ENCODE measurements at places on chromosomes 5 and 9. TPM values are rescaled to one million over a fixed set of nuclear protein-coding genes. Genes with fewer than 3 reads are reported as not detected.

- DNase-seq: peak; percentile 12
These were observed 42.3 kb upstream of the JMY start for GRCh38 chr5:79193643-79194042.

Gene PDLIM7
- 27.7 TPM for polyA plus RNA-seq

Gene CCL28
- 11.6 TPM for polyA plus RNA-seq

GRCh38 chr5:10393491-10393890 is 40.0 kb downstream of the MARCHF6 start:
- DNase-seq: no peak

GRCh38 chr5:170448221-170448620 is 55.6 kb upstream of the KCNIP1 start:
- no peak for DNase-seq

DNA sequence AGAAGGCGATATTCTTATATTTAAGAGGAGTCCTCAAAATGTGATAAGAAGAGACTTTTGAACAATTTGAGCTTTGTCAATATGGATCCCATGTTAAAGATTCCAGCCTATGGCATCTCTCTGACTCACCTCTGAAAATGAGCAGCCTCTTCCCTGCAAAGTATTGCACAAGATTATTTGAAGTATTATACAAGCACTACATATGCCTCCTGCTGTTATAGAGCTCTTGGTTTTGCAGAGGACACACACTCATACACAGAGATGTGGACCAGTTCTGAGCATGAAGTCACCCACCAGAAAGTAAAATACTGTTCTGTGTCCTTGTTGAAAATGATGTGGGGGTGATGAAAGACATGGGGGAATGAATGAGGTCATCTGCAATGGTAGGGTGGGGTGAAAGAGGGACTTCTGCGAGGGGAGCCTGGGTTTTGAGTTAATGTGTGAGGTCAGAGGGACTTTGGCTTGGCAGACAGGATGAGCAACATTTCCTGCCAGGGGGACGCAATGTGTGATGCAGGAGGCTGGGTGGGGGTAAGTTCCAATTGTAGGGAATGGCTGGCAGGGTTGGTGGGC is 25.8 kb downstream of the FBXL7 start:
- no peak for DNase-seq

Gene PCA3
- polyA plus RNA-seq: 0.86 TPM

DNA sequence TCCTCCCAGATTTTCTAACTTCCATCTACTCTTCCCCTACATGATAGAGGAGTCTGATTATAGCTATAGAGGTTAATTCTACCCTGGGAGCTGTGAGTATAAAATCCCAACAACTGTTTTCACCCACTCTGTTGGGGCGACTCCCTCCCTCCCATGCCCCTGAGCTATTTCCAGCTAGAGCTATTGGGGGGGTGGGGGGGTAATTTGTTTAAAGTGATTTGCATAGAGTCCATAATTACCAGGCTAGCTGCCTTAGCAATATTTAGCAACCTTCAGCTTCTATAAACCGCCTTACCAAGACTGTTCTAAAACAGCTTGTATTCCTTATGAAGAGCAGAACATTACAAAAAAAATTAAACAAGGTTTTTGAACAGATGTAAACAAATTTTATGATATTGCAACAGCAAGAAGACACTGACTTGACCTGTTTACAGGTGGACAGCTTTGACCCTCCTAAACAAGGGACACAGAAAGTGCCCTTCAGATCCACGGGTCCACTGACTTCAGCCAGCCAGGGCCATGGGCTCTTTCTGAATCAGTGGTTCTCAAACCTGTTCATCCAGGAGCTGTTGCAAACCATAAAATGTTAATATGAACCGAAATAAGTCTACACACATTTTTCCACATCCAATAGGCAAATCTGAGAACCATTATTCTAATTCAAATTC is 98.2 kb downstream of the OTULIN start:
- DNase-seq: no peak

GRCh38 chr5:136308212-136308795 is 57.0 kb downstream of the TRPC7 start:
- no peak for DNase-seq

DNA sequence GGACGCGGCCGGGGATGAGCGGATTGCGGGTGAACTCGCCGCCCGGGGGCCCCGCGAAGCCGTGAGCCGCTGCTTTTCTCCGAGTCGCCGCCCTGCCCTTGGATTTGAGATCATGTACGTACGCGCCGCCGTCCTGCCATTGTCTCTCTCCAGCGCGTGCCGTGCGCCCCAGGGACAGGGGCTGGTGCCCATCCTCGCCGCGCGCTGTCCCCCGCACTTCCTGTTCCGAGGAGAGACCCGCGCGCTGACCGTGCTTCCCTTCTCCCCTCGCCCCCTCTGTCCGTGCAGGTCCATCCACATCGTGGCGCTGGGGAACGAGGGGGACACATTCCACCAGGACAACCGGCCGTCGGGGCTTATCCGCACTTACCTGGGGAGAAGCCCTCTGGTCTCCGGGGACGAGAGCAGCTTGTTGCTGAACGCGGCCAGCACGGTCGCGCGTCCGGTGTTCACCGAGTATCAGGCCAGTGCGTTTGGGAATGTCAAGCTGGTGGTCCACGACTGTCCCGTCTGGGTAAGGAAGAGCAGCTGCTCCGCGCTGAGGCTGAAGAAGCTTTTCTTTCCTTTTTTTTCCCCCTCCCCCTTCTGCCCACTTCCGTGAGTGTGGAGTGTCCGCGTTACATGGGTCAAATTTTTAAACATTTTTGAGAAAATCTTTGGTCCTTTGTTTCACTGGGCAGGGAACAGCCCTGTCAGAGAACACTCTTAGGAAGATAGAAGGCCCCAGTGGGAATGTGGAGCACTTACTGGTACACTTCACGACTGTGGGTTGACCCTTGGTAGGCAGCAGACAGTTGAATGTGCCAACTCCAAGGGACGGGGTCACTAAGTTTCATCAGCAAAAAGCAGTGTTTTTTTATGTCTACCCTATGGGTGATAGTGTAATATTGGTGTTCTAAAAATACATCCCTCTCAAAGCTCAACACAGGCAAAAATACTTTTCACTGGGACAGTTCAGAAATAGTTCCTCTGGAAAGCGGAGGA is 727 bp downstream of the RHOBTB3 start:
- DNase-seq: peak; percentile 49

DNA sequence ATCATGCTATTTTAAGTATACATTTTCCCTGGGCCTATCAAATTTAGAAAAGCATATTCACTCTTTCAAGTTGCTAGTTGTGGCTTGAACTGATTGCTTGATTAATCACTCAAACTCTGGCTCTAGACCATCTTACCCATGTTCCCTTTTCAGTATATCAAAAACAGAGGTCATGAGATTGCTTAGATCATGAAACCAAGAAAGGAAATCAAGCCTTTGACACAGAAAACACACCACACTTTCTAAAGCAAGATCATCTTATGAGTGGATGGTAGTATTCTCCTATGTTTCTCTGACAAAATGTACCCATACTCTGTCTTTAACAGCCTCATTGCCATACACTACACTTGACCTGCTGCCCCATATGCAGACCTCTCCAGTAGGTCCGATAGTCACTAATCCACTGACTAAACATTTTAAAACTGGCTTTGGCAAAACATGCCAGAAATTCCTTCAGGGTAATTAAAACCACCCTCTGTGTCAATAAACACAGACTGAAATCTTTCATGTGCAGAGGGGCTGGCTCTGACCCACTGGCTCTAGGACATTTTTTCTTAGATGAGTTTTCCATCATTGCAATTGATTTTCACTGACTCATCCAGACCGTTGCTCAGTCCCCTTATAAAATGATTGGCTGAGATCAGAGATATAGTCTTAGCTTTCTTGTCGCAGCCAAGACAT is 18.2 kb downstream of the PPP2R2B start:
- DNase-seq: no peak

DNA sequence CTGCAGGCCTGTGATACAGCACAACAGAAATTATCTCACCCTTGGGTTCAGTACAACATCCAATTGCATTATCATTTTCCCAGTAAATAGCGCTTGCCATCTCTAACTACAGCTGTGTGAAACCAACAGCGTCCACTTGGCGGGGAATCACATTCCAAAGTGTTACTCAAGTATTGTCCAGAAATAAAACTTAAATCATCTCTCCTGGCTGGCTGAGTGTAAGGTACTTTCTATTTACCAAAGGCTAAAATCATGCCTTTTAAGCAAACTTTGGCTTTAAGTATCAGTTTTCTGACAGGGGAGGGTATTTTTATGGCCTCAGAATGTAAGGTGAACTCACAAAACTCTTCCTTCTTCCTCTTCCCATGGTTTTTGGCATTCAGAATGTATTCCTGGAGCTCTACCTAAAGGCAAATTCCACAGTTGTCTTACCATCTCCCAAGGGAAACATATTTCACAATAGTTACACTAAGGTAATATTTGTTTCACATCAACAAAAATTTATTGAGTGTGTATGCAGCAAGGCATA is 205.6 kb upstream of the MPDZ start:
- no peak for DNase-seq

- DNase-seq: no peak
These were observed 43.6 kb downstream of the B4GALT1 start for GRCh38 chr9:33123407-33124031.

Gene PPP3R2
- polyA plus RNA-seq: not detected

DNA sequence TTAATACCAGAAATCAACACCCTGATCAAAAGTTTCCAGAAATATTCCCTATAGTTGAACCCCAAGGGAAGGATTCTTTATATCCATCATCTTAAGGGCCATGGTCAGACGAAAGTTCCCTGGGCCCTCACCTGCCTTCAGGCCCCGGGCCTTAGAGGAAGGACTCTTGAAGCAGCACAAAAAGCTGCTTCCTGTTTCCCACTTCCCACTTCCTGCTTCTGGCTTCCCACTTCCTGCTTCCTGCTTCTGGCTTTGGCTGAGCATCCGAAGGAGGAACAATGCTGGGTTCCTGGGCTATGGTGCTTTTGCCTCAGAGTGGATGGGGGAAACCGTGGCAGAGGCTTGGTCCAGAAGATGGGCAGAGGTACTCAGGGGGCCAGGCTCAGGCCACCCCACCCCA is 25.8 kb upstream of the DAP start:
- no peak for DNase-seq

DNA sequence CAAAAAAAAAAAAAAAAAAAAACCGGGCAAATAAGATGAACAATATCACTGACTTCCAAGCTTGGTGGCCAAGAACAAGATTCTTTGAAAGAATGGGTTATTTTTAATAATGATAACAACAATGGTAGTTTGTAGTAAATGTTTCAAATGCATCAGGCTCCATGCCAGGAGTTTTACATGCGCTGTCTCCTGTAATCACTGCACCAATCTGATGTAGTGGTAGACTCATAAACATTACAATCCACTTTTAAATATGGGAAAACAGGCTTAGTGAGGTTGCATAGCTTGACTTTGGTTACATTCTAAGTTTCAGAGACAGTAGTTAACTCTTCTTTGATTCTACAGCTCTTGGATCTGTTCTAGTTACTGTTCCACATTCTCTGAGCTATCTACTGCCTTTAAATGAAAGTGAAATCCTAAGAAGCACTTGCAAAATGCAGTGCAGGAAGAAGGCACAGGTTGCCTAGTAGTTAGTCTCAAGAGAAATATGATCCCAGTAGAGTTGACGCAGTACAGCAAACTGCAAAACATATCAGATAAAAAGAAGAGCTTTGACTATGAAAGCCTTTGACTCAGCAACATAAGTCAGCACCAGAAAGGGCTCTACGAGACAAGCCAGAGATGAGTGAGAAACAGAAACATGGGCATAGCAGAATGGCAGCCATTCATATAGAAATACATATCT is 62.1 kb downstream of the PDE4D start:
- DNase-seq: no peak

Gene HAPLN1
- 0.07 TPM for polyA plus RNA-seq

DNA sequence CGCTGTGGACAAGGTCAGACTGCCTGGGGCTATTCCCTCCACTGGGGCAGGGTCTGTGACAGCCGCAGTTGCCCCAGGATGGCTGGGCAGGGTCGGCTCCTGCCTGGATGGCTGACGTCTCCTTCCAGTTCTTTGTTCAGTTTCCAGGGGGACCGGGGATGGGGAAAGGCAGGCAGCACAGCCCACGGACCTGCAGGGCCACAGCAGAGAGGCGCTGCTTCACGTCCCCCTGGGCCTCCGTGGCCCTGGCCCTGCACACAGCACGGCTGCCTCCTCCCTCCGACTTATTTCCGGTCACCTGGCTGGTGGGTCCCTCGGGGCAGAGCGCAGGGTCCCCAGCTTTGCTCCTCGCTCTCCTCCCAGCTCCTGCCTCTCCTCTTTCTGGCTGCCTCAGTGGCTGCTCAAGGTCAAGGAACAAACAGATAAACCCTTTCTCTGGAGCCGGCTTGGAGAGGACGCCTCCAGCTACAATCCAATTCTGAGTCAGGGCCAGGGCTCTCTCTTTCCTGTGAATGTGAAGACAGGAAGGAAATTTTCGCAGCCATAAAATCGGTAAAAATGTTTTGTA is 169.7 kb downstream of the C9orf50 start:
- no peak for DNase-seq

DNA sequence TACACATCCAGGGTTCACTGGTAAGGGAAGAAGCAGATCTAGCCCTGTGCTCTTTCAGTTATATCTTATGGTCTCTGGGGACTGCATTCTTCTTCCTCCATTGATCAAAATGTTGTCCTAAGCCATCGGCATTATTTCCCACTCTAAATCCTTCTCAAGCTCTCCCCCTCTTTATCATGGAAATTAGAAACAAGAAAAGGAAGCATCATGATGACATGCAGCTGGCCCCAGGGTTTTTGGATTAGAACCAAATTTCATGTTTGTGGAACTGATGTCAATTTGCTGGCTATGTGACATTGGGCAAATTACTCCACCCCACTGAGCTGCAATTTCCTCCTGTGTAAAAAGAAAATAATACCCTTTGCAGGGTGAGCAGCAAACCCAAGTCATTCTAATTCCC is 39.5 kb downstream of the MFAP3 start:
- DNase-seq: no peak

Gene ASB6
- 14.9 TPM for polyA plus RNA-seq

DNA sequence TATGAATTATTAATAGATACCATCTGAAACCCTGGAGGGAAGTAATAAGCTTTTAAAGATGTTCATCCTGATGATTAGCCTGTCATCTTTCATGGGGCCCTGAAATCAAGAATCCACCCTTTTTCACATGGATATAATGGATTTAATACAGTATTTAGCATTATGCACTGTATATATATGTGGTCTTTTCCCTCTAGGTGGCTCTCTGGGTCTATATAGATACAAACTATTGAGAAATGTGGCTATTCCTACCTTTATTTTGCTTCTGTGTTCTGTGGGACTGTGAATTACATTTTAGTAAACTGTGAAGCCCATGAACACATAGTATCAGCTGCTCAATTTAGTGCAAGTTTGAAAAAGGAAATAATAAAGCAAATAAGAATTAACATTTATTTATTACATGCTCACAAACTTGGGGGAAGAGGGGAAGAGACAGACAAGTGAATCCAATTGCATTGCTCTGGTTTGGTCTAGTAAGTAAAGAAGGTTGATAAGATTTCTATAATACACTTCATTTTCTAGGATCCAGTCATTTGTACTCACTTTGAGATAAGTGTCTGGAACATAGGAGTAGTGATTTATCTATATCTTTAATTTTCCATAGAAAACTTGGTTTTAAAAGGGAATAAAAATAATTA is 112.2 kb downstream of the SCAMP1 start:
- DNase-seq: peak; percentile 17
